ENCODE measurements at places on chromosomes 2 and 18. TPM values are rescaled to one million over a fixed set of nuclear protein-coding genes. Genes with fewer than 3 reads are reported as not detected.

SKOR2 gene
- total RNA-seq = not detected

CAPN14 gene
- 0.25 TPM for total RNA-seq

GRB14 gene
- total RNA-seq = 41.7 TPM

PJVK gene
- 4.3 TPM for total RNA-seq

UGT1A8 gene
- total RNA-seq = not detected

VWA3B gene
- total RNA-seq = 0.35 TPM

IMP4 gene
- total RNA-seq = 60.1 TPM

KIAA2012 gene
- not detected for total RNA-seq

RPE gene
- total RNA-seq = 56.7 TPM

CREG2 gene
- 0.69 TPM for total RNA-seq

SATB2 gene
- total RNA-seq = 17.5 TPM

GLB1L gene
- 20.6 TPM for total RNA-seq

DNA sequence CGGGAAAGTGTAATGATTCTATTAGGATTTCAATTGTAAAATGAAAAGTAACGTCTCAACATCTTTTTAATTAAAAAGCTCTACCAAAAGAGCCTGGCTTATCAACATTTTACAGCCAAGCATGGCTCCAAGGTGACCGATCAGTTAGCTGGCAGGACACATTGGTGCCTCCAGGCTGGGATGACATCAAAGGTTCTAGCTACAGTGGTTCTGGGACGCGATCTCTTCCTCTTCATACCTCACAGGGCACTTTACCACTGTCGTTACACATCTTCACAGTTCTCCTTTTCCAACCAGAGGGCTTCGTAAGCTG is 693 bp downstream of the ORC2 start:
- no peak for DNase-seq

- DNase-seq = no peak
Observed at GRCh38 chr2:5913711-5914395, 221.7 kb downstream of the SOX11 start.

- no peak for DNase-seq
Observed at GRCh38 chr18:13241893-13242175, 23.3 kb downstream of the LDLRAD4 start.

DNA sequence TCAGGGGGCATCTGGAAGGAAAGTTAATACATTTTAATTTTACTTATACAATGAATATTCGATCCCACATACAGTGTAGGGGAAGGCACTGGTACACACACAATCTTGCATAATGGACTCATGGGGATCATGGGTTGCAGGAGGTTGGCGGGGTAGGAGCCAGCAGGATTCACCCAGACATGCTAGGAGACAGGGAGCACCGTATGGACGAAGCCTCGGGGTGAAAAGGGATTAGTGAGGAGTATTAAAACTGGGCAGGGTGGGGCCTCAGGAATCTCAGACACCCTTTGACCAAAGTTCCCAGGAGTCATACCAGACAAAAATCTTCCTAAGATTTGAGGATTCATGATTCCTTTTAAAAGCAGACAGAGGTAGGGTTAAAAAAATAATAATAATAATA is 140.8 kb downstream of the BCL11A start:
- DNase-seq = no peak

GRCh38 chr2:23390152-23390551 is 5.2 kb downstream of the KLHL29 start:
- no peak for DNase-seq

DNA sequence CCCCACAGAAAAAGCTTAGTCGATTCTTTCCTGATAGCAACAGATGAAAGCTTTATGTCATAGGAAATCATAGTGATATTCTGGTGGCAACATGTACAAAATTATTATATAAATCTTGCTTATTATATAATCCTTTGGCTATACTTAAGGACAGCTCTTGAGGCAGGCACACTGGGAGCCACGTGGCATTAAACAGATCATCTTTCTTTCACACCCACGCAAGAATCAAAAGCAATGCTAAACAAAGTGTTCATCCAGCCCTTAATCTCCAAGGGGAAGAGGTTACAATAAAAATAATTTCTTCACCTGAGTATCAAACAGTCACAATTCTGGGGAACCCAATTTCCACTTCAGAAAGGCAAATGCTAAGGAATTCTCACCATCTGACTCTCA is 57.8 kb downstream of the CYB5A start:
- no peak for DNase-seq

DNA sequence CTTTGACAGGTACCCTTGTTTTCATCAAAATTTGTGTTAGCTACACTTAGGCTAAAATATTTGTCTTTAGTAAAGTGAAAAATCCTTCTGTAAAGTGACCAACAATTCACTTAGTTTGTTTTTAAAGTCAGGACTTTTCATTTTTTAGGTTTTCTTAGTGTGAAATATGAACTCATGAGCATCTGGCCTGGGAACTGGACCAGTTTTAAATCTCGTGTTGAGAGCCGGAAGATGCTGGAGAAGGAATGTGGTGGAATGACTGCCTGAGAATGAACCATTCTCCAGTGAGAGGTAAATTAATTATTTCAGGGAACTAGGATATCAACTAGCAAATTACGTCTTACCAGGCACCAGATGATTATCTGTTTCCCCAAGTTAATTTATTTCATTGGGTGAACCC is 305.7 kb downstream of the AGPS start:
- DNase-seq = no peak

- DNase-seq = no peak
Observed at GRCh38 chr18:45734505-45734904, 10.5 kb downstream of the SLC14A1 start.

DNA sequence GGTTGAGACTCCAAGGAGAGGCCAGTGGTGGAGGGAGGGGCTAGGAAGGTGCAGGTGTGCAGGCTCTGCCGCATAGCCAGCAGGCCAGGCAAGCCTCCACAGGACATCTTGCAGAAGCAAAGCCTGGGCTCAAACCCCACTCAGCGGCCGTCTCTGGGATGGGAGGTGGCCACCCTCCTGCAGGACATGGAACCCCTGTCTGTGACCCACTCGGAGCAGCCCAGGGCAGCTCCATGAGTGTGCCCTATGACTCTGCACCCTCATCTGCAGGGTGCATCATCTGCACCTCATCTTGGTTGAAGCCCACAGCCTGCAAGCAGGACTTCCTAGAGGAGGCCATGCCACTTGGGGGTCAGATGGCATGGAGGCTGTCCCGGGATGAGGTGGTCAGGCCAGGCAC is 46.3 kb downstream of the GPC1 start:
- no peak for DNase-seq

DNA sequence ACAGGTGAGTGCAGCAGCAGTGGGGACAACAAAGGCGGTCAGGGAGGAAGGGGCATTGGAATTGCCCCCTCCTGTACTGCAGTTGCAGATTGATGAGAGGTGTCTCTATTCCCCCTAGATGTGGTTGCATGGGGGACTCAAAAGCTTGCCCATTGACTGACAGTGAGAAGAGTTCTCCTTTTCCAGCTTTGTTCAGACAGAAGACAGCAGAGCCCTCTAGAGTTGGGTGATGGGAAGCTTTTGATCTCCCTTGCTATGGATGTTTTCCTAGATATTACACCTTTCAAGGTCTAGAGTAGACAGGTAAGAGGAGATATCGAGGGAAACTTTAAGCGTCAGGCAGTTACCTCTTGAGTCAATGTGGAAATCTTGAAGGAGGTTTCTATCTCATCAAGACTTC is 2.9 kb downstream of the PROKR1 start:
- no peak for DNase-seq

DNA sequence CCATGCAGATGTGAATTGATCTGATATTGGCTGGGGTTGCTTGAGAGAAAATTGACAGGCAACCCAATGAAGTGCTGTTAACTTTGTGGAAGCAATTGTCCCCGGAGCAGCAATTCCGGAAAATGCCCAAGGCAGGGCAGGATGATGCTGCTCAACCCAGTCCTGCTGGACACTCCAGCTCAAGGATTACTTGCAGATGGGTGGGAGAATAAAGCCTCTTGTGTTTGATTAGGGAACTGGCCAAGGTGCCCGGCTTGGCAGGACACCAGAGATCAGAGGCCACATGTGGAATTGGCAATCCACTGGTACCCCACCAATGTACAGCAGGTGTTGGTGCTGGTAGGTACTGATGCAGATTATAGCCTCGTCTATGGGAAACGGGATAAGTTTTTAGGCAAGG is 12.3 kb upstream of the C2orf42 start:
- DNase-seq = no peak

GRCh38 chr2:46160326-46160725 is 136.9 kb upstream of the EPAS1 start:
- DNase-seq = no peak

- DNase-seq = no peak
Observed at GRCh38 chr2:48755473-48755872, at the start of gene LHCGR. Gene LHCGR (minus strand): TSS chr2:48755724. CDS start chr2:48755671, 53 bp downstream.

DNA sequence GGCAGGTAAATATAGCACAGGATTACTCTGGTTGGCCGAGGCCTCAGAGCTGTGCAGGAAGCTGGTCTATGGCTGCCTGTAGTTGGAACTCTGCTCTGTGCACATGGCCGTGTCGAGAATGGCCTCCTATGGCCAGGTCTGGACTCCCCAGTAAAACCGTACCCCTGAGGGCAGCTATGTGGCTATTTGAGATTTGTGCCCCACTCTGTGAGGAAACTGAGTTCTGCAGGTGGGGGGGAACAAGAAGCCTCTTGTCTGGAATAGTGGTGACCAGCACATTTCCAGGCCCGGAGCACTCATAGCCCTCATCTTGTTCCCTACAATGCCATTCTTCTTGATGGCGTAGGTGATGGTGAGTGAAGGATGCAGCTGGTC is 15.0 kb upstream of the TEX51 start:
- peak; percentile 3 for DNase-seq

DNA sequence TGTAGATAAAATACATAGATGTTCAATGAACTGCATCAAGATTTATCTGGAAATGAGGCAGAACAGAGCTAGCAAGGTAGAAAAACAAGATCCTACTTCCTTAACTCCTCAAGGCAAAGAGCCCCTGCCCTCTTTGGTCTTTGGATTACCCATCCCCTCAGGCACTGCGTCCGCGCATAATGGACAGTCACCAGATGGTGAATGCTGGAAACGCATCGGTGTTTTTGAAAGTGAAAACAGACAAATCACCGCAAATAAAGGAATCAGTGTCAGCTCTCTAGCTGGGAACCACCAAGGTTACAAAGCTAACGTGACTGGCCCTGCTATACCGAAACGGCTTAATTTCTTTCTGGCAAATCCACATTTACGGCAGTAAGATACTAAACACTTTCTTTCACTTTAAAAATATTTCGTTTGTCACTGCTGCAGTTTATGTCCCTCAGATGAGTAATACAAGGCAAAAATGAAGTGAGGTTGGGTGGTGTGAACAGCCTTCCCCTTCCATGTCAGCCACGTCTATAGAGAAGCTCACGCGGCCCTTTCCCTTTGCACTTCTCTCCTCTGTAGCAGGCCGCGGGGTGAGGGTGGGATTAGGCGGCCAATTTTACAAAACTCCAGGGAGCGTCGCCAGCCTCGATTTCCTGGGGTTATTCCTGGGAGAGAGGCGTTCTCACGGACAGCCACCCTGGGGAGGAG is 627 bp upstream of the GALR1 start:
- DNase-seq = peak; percentile 6

DNA sequence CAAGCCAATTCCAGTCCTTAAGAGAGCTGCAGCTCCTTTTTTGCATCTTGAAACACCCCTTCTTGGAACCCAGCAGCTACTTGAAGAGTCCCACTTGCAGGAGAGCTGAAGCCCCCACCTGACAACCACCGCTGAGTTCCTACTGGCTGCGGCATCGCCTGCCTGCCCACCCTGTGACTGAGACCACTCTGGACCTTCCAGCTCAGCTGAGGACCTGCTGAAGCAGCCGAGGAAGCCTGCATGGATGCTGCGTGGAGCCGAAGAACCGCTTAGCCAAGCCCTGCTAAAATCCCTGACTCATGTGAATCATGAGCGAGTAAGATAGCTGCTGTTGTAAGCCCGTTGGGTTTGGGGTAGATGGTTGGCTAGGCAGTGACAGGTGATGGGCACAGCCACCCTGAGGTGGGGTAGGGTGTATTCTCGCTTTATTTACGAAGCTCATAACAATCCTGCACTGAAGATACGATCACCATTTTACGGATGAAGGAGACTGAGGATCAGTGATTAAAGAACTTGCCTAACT is 78.4 kb downstream of the INHBB start:
- peak; percentile 4 for DNase-seq

DNA sequence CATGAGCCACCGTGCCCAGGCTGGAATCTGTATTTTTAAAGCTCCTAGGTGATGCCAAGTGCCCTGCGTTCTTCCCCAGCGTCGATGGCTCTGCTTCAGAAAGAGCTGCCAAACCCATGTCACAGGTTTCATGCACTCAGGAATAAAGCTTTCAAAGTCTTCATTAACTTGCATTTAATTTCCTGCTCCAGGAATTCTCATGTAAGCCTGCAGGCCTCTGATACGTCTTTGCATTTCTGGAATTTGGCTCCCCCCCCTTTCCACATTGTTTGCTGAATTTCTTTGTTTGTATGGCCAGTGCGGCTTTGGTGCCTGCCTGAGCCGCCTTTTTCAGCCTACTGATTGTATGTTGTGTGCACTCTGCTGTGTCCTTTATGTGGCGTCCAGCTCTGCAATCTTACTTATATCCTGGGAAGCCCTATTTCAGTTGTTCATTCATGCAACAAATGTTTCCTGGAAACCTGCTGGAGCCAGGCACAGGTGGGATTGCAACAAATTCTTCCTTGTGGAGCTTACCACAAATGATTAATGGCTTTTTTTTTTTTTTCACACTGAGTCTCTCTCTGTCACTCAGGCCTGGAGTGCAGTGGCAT is 17.9 kb upstream of the OTOF start:
- peak; percentile 77 for DNase-seq

DNA sequence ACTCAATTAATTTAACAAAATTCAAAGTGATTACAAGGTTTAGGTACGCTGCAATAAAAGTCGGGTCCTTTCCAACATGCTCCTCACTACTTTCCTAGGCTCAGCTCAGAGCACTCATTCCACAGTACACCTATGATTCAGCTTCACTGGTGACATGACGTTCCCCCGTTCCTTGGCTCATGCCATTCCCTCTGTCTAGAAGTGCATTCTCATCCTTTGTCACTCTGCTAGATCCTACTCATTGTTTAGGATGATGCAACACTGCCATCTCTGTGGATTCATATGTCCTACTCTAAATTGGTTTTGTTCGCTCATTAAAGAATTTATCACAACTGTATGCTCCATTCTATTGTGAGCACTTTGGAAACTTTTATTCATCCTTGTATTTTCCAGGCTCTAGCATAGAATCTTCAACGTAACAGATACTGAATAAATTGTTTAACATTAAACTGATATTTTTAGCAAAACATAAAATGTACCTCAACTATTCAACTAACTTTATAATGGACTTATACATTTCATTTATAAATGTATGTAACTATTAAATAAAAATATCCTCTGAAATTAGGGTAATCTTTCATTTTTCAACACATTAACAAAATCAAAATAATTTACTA is 78.6 kb downstream of the FAM228A start:
- DNase-seq = no peak

DNA sequence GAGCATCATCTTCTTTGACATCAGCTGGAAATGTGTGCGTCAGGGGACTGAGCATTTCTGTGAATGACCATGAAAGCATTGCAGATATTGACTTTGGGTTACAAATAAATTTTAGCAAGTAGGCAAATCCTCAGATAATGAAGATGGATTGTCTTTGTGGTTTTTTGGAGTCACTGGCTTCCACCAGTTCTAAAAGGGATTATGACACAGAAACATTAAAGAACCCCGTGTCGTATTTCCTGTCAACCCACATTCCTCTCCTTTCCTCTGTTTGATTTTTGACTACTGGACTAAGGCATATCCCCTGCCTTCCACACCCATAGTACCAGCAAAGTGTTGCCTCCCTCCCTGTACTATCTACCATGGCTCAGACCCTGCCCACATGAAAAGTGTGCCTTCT is 268.1 kb downstream of the MYO3B start:
- DNase-seq = no peak

- DNase-seq = no peak
Observed at GRCh38 chr2:170554278-170554955, 160.7 kb upstream of the SP5 start.
